ENCODE measurements at places on chromosomes 13 and 19. TPM values are rescaled to one million over a fixed set of nuclear protein-coding genes. Genes with fewer than 3 reads are reported as not detected.

GRCh38 chr13:29105779-29106178 is 285.6 kb downstream of the MTUS2 start:
- no peaks in the 10 kb centered on the region for H3K4me1 ChIP-seq
- H3K4me3 ChIP-seq = no peak overlapping the region
- no peaks in the 10 kb centered on the region for H3K27me3 ChIP-seq
- H3K36me3 ChIP-seq = no peaks in the 10 kb centered on the region

- peaks cover 69% of the 10 kb centered on the region for H3K36me3 ChIP-seq
- H3K27me3 ChIP-seq = no peaks in the 10 kb centered on the region
- H3K4me1 ChIP-seq = no peaks in the 10 kb centered on the region
Observed at GRCh38 chr19:16089010-16089846, 12.9 kb downstream of the TPM4 start.

DNA sequence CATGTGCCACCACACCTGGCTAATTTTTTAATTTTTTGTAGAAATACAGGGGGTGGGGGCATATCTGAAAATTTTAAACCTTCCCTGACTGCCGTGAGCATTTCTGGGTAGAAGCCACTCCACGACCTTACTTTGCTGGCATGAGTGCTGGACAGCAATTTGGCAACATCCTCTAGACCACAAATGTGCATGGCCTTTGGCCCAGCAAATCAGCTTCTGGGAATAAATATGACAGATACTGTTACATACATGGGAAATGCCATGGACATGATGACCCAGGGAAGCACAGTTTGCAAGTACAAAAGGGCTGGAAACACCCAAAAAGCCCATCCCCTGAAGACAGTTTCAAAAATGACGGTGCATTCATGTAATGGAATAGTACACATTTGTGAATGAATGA is 3.2 kb upstream of the PVR start:
- H3K4me1 ChIP-seq = no peaks in the 10 kb centered on the region
- H3K4me3 ChIP-seq = no peak overlapping the region
- DNase-seq = no peak
- no peaks in the 10 kb centered on the region for H3K27me3 ChIP-seq

GRCh38 chr19:35556025-35556590 is 7.3 kb downstream of the ATP4A start:
- H3K36me3 ChIP-seq = no peaks in the 10 kb centered on the region
- peaks cover 3% of the 10 kb centered on the region for H3K27me3 ChIP-seq
- DNase-seq = no peak

The ZMYM5 gene
- total RNA-seq = 11.8 TPM

DNA sequence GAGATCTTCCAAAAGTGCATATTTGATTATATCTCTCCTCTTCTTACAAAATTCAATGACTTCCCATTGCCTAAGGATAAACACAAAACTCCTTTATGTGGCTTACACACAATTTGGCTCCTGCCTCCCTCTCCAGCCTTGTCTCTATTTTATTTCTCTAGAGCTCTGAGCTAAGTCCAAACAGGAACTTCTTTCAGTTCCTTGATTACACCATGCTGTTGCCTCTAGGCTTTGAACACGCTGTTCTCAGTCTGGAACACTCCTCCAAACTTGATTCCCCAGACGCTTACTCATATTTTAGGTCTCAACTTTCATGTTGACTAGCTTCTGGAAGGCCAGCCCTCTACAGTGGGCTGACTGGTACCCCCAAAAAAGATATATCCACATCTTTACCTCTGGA is 258.5 kb downstream of the COG6 start:
- H3K36me3 ChIP-seq = no peaks in the 10 kb centered on the region
- no peak for DNase-seq
- no peaks in the 10 kb centered on the region for H3K27me3 ChIP-seq
- H3K27ac ChIP-seq = no peak overlapping the region
- no peak overlapping the region for H3K4me3 ChIP-seq
